WTC11 (cell line): ENCODE measurements at places on chromosomes 3 and 15. TPM values are rescaled to one million over a fixed set of nuclear protein-coding genes. Genes with fewer than 3 reads are reported as not detected.

GRCh38 chr3:184040010-184040409 is 8.5 kb downstream of the HTR3D start:
- H3K4me1 ChIP-seq: no peaks in the 10 kb centered on the region; the same call in 1 of the 2 replicates
- H3K4me3 ChIP-seq: no peak overlapping the region
- DNase-seq: peak; percentile 42
- H3K27me3 ChIP-seq: no peaks in the 10 kb centered on the region; the same call in 1 of the 2 replicates
- H3K27ac ChIP-seq: no peak overlapping the region

DNA sequence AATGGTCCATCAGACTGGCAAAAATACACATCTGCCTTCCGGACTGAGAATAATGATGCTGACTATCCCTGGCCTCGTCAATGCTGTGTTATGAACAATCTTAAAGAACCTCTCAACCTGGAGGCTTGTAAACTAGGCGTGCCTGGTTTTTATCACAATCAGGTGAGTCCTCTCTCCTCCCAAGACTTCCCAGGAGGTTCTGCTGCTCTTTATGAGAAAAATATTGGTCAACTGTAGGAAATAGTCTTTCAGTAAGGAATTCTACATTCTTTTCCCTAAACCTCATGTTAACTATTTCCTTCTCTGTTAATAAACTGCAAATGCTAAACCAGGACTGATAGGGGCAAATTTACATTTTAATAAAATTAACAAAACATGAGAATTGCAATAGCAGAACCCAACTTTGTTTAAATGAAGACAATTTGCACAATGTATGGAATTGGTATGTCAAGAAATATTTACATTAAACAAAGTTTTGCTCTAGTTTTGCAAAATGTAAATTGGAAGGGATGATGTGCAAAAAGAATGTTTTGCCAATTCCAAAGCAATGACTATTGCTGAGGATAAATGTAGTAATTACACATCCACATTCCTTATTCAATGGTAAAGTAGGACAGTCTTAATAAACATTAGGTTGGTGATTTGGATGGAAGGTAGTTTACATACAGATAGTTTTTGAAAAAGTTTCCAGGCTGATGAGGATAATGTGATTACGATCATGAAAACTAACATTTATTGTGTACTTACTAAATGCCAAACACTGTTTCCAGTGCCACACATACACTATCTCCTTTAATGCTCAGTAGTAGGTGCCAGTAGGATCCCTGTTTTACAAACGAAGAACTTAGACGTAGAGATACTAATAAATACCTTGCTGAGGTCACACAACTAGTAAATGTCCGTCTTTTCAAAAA is 21.1 kb downstream of the UPK1B start:
- no peaks in the 10 kb centered on the region for H3K27me3 ChIP-seq
- no peak overlapping the region for H3K4me3 ChIP-seq
- no peaks in the 10 kb centered on the region for H3K36me3 ChIP-seq

GRCh38 chr3:45730409-45731154 is 41.4 kb downstream of the SACM1L start:
- no peak overlapping the region for H3K27ac ChIP-seq
- H3K4me3 ChIP-seq: no peak overlapping the region
- peaks cover 60% of the 10 kb centered on the region for H3K36me3 ChIP-seq
- no peaks in the 10 kb centered on the region for H3K27me3 ChIP-seq

GRCh38 chr3:144746631-144747030 is 775.0 kb downstream of the DIPK2A start:
- no peaks in the 10 kb centered on the region for H3K27me3 ChIP-seq
- H3K4me1 ChIP-seq: peaks cover 13% of the 10 kb centered on the region
- no peak overlapping the region for H3K27ac ChIP-seq
- no peak overlapping the region for H3K4me3 ChIP-seq
- H3K36me3 ChIP-seq: peaks cover 9% of the 10 kb centered on the region

DNA sequence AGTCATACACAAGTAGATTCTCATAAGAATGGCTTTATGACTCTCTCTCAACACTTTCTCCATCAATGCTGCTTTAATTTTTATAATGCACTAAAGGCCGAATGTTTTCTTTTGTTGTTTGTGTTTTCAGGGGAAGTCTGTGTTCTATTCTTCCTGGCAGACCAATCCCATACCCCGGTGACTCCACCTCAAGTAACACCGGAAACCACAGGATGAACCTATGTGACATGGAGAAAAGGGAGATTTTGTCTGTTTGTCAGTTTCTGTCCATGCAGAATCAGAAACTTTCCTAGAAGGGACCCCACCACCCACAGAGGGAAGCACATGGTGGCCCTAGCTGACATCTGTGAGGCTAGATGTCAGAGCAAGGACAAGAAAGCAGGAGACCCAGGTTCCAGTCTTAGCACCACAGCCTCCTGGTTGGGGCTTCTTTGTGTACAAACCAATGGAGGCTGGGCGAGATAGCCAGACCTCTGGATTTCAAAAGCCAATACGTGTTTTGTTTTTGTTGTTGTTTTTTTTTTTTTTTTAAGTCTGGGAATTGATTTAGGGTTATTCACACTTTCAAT is 109.0 kb downstream of the OSBPL10 start:
- no peaks in the 10 kb centered on the region for H3K27me3 ChIP-seq
- no peak for DNase-seq
- H3K36me3 ChIP-seq: peaks cover 28% of the 10 kb centered on the region
- peaks cover 30% of the 10 kb centered on the region for H3K4me1 ChIP-seq
- H3K27ac ChIP-seq: no peak overlapping the region
- H3K4me3 ChIP-seq: no peak overlapping the region

DNA sequence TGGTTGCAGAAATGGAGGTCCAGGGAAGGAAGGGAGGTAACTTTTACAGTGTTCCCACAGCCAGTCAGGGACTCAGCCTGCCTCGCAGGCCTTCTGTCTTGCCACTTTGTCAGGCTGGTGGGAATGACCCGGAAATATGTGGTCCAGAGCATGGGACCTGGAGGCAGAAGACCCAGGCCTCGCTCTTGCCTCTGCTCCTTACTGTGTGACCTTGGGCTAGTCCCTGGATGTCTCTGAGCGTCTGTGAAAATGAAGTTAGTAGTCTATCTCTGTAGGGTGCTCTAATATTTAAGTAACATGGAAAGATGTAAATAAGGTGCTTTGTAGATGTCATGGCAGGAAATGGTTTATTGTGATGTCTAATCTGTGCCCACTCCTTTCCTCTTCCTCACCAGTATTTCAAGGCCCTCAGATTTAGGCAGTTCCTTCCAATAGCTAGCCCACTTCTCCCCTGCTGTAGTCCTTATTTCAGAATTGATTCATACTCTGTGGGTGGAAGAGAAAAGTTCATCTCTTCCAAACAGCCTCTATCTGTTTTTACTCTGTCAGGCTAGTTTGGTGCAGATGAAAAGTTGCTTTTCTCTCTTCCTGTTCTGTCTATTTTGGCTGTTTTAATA is 9.1 kb downstream of the CORO2B start:
- H3K27me3 ChIP-seq: no peaks in the 10 kb centered on the region
- H3K36me3 ChIP-seq: no peaks in the 10 kb centered on the region
- no peak for DNase-seq
- H3K4me3 ChIP-seq: no peak overlapping the region
- peaks cover 38% of the 10 kb centered on the region for H3K4me1 ChIP-seq
- H3K27ac ChIP-seq: no peak overlapping the region; the same call in 1 of the 2 replicates

DNA sequence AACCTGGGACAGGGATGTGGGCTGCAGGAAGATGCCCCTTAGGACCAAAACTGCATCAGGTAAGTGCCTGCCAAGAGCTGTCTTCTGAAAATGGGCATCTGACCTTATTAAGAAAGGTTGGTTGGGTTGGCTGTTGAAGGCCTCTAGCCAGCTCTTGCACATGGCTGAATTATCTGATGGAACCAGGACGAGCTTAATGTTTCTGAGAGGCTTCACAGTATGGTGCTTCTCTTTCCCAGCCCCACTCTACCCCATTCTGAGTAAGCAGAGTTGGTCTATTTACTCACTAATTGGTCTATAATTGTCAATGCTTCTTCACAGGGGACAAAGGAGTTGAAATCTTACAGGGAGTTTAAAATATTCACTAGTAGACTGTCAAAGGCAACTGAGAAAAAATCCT is 48.4 kb downstream of the DTWD1 start:
- no peak for DNase-seq
- no peaks in the 10 kb centered on the region for H3K36me3 ChIP-seq
- H3K27ac ChIP-seq: no peak overlapping the region
- H3K4me3 ChIP-seq: no peak overlapping the region
- H3K27me3 ChIP-seq: no peaks in the 10 kb centered on the region

GRCh38 chr3:79954756-79955155 is 187.0 kb upstream of the ROBO1 start:
- H3K4me1 ChIP-seq: peaks cover 14% of the 10 kb centered on the region
- no peak overlapping the region for H3K27ac ChIP-seq
- H3K36me3 ChIP-seq: peaks cover 6% of the 10 kb centered on the region; the same call in 1 of the 2 replicates
- H3K4me3 ChIP-seq: no peak overlapping the region
- no peaks in the 10 kb centered on the region for H3K27me3 ChIP-seq
- no peak for DNase-seq

- H3K27me3 ChIP-seq: no peaks in the 10 kb centered on the region
- no peak for DNase-seq
- no peaks in the 10 kb centered on the region for H3K4me1 ChIP-seq
- H3K27ac ChIP-seq: peak overlapping the region; percentile 26; the same call in 1 of the 2 replicates
Measured at GRCh38 chr3:125011941-125012340, 43.9 kb downstream of the HEG1 start.

GRCh38 chr3:66115858-66116654 is 77.3 kb upstream of the MAGI1 start:
- DNase-seq: peak; percentile 37
- H3K27me3 ChIP-seq: no peaks in the 10 kb centered on the region; the same call in none of the 2 replicates
- peaks cover 17% of the 10 kb centered on the region for H3K4me1 ChIP-seq
- H3K4me3 ChIP-seq: no peak overlapping the region

DNA sequence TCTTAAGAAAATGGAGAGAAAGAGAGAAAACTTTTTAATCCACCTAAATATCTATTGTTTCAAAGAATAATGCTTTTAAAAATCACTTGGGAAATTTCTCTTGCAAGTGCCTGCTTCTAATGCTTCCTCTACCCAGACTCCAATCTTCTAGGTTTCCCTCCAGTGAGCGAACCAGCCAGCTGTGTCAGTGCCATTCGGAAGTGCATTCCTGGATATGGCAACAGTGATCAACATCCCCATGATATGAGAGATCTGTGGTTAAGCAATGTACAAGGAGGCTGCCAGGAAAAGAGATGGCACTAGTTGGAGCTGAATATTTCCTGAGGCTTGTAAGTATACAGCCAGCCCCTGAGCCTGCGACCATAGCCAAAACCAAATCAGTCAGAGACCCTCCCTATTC is 53.3 kb upstream of the KCNMB2 start:
- DNase-seq: no peak
- no peaks in the 10 kb centered on the region for H3K27me3 ChIP-seq
- peaks cover 31% of the 10 kb centered on the region for H3K4me1 ChIP-seq
- H3K4me3 ChIP-seq: no peak overlapping the region
- H3K27ac ChIP-seq: no peak overlapping the region

DNA sequence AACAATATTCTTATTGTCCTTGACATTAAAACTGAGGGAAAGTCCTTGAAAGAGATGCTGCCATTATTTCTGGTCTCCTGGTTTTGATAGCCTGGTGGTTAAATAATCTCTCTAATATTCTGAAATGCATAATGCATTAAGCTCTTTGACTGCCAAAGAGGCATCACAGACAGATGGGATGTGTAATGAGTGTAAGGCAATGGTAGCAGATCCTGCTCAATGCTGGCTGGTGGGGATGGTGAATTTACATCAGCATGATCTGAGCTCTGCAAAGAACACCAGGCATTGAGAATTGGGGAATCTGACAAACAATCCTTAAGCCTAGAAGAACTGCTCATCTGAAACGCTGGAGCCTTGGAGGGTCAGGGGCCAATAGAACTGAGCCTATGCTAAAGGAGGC is 528.6 kb upstream of the LMCD1 start:
- peaks cover 7% of the 10 kb centered on the region; the same call in 1 of the 2 replicates for H3K4me1 ChIP-seq
- DNase-seq: no peak
- H3K27ac ChIP-seq: no peak overlapping the region
- H3K27me3 ChIP-seq: no peaks in the 10 kb centered on the region; the same call in 1 of the 2 replicates
- no peak overlapping the region for H3K4me3 ChIP-seq
- H3K36me3 ChIP-seq: no peaks in the 10 kb centered on the region

- H3K4me3 ChIP-seq: no peak overlapping the region
- H3K36me3 ChIP-seq: no peaks in the 10 kb centered on the region
- DNase-seq: peak; percentile 15
- no peak overlapping the region for H3K27ac ChIP-seq
Measured at GRCh38 chr3:153601374-153601853, 439.4 kb downstream of the RAP2B start.

- DNase-seq: no peak
- no peaks in the 10 kb centered on the region for H3K4me1 ChIP-seq
- no peak overlapping the region for H3K4me3 ChIP-seq
- no peak overlapping the region for H3K27ac ChIP-seq
Measured at GRCh38 chr3:123660141-123660675, 75.4 kb upstream of the HACD2 start.

- no peaks in the 10 kb centered on the region for H3K36me3 ChIP-seq
- H3K4me1 ChIP-seq: peaks cover 3% of the 10 kb centered on the region; the same call in 1 of the 2 replicates
- no peak for DNase-seq
- H3K27me3 ChIP-seq: no peaks in the 10 kb centered on the region
Measured at GRCh38 chr3:8474991-8475390, 26.6 kb upstream of the LMCD1 start.

DNA sequence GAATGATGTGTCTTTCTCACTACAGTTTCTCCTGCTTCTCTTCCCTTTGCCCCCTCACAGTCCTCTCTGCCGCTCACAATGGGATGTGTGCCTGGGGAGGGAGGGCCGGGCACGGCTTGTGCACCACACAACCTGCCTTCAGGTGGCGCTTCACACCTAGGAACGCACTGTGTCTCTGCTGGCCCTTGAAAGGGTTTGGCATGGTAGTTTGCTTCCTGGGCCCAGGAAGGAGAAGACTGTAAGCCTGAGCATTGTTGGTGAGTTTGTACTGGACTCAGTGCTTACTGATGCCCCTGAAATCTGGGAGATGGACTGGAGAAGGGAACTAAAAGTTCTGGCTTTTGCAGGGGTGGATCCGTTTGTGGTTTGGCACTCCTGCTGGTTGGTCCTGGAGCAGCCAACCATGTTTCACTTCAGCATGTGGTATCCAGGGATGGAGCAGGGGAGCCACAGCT is 9.2 kb downstream of the ALPK3 start:
- DNase-seq: peak; percentile 77
- H3K27ac ChIP-seq: 0 out of 2 replicates have a peak overlapping the region, but pooled peaks have one; percentile 47
- H3K27me3 ChIP-seq: no peaks in the 10 kb centered on the region
- peaks cover 35% of the 10 kb centered on the region for H3K4me1 ChIP-seq
- no peak overlapping the region for H3K4me3 ChIP-seq

DET1 gene
- 5.8 to 6.1 TPM (median 6.1 TPM) in 3 replicates for total RNA-seq

LRRIQ4 gene
- 0.09 to 0.34 TPM (median 0.18 TPM) in 3 replicates for total RNA-seq

SEMA3G gene
- 1.6 to 2.5 TPM (median 2.5 TPM) in 3 replicates for total RNA-seq

RARRES1 gene
- 0.16 to 1.4 TPM (median 0.35 TPM) in 3 replicates for total RNA-seq

PP2D1 gene
- not detected in 3 replicates for total RNA-seq

CYFIP1 gene
- total RNA-seq: 79.2 to 85.7 TPM (median 80.0 TPM) in 3 replicates
